SW 1271 (cell line): ENCODE measurements at places on chromosomes 3 and 15.
A peak's percentile ranks its signal among the peaks of the same experiment; 100 is the strongest.

DNA sequence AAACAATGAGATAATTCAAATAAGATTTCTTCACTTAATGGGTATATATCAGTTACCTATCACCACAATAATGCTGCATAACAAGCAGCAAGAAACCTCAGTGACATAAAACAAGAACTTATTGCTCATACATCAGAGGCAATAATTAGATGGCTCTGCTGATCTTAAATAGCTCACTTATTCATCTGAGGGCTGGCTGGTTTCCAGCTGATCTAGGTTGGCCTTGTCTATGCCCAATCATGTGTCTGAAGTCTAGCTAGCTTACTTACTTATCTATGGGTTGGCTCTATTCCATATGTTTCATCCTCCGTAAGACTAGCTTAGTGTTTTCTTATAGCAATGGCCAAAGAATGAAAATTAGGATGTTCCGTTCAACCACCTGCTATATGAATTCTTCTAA lies 109.4 kb upstream of the AGTR1 start:
- DNase-seq, result no peak

DNA sequence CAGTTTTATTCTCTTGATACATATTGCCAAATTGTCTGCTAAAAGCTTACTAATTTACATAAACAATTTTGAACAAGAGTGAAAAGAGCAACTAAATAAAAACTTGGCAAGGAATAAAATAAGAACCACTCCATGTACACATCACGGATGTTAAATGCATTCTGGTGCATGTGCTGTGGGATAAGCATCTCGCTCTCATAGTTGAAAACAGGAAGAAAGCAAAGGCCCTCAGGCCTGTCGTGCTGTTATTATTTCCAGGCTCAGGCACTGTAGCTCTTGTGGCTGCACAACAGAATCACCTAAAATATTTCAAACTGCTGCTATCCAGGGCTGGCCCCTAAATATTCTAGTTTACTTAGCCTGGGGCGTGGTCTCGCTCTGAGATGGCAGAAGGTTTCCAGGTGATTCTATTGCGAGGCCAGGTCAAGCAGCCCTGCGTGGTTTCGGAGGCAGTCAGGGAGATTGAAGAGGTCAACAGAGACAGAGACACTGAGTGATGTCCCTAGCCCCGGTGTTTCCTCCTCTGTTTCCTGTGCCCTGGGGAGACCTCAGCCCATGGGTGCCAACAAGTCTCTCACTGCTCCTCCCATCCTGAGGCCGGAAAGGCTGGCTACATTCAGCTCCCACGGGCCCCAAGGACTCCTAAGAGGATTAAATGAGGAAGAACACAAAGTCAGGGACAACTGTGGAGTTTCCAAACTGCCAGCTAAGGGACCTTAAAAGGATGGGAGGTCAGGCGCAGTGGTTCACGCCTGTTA lies 18.2 kb upstream of the PDIA5 start:
- DNase-seq, result no peak

DNA sequence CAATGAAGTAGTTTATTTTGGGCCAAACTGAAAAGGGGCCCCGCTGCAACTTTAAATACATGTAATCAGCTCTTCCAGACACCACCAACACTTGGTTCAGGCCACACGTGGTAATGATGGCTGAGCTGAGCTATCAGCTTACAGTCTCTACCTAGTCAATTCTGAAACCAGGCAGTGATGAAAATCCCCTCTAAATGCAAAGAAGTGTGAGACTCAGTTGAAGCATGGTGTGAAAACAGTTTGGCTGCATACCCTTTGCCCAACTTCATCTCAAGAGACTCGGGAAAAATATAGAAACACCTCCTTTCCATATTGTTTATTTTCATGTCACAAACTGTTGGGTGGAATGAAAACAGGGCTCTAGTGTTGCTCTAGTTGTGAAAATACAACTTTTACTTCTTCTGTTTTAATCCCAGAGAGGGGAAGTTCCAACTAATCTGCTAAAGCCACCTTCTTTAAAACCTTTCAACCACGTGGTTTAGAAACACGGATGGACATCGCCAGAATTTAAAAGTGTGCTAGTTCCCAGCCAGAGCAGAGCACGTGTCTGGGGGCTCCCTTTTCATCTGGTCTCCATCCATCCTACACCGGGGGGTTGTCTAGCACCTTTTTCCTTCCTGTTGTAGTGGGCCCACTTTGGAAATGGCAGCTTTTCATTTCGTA lies 229.1 kb downstream of the EPHB1 start:
- DNase-seq, result no peak

- no peak for DNase-seq
Measured at GRCh38 chr3:197308591-197308990, 10.2 kb upstream of the DLG1 start.

GRCh38 chr3:115708540-115708939 lies 85.2 kb downstream of the GAP43 start:
- DNase-seq, result no peak

- DNase-seq, result peak; percentile 96
Measured at GRCh38 chr15:59372352-59373211, at the start of gene MYO1E. Gene MYO1E, minus strand, starts transcription at chr15:59372871. Its CDS starts 371 bp downstream, at chr15:59372500.

- DNase-seq, result no peak
Measured at GRCh38 chr3:39184081-39184967, 8.1 kb downstream of the XIRP1 start.

- DNase-seq, result no peak
Measured at GRCh38 chr15:76070921-76071635, 11.3 kb downstream of the TMEM266 start.

- peak; percentile 75 for DNase-seq
Measured at GRCh38 chr3:127547761-127548605, 42.5 kb downstream of the TPRA1 start.

DNA sequence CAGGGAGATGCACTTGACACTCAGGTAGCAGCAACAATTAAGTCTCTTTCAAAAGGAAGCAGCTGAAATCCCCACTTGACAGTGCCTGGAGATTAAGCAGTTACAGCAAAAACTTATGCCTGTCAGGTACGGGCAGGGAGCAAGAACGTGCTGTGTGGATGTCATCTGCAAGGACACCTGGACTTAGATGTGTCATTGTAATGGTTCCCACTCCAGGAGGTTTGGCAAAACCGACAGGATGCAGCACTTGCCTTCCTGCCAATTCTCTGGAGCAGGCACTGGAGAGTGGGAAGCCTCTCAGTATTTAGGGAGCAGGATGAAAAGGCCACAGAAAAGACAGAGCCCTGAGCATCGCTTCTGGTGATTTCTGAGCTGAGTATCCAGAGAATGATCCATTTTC lies 292.4 kb downstream of the PDCD6IP start:
- DNase-seq, result no peak

DNA sequence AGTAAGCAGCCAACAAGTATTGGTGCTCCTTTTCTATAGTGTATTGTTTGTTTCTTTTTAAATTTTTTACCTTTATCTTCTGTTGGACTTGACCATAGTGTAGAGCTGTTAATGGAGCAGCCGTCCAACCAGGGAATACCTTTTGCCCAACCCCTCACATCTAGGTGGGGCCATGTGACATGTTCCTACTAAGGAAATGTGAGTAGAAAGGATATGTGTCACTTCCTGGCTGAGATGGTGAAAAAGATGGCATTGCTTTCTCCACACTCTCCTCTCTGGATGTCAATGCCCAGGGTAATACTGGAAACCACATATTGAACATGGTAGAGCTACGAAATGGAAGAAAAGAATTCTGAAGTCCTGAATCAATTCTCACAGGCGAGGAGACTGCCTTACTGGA lies 218.8 kb downstream of the TBL1XR1 start:
- no peak for DNase-seq

DNA sequence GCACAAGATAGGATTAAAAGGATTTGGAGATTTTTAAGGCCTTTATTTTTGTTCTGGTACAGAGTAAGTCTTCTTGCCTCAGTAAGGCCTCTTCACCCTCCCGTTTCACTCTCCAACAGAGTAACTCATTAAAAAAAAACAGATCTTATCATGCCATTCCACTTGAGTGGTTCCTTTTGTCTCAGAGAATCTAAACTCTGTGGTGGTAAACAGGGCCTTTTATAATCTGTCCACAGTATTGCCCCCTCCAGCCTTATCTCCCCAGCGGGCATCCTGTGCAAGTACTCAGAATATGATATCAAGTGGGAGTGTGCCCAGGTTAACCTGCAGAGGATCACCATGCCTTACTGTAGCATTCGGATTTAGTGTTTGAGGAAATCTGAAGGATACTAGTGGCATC lies 20.3 kb upstream of the ATOSA start:
- no peak for DNase-seq

- DNase-seq, result peak; percentile 49
Measured at GRCh38 chr3:105364128-105364527, 2.6 kb upstream of the ALCAM start.

- DNase-seq, result no peak
Measured at GRCh38 chr3:184981071-184981470, 169.1 kb downstream of the VPS8 start.

DNA sequence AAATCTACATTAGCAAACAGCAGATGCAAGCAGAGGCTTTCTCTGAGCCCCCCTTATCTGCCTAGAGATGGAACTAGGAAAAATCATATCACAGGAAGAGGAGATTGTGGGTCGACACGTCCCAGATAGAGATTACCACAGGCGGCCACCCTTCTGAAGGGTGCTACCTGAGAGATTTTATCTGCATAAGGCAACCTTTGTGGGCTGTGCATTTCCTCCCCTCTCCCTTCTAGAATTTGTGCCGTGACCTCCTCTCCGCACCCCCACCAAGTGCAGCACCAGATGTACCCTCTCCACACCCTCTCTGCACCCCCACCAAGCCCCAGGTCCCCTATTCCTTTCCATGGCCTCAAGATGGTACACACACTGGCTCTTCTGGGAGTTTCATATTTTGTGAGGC lies 27.4 kb downstream of the METTL6 start:
- DNase-seq, result no peak

DNA sequence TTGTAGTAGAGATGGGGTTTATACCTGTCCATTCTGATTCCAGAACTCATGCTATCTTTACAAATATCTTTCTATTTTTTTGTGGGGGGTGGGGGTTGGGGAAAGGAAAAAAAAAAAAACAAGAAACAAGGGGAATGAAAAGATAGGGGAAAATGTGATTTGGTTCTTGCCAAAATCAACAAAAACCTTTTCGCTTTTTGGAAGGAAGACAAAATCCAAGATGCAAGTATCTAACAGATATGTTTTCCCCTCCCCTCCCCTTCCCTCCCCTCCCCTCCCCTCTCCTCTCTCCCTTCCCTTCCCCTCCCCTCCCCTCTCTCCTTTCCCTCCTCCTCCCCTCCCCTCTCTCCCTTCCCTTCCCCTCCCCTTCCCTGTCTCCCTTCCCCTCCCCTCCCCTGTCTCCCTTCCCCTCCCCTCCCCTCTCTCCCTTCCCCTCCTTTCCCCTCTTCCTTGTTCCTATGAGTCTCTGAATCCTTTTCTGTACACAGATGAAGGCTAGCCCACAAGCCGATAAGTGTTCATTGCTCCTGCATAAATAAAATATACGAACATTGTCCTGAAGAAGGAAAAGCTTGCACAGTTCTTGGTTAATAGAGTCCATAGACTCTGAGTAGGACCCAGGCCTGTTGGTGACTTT lies 551.9 kb downstream of the EDEM1 start:
- DNase-seq, result no peak

- no peak for DNase-seq
Measured at GRCh38 chr3:9021271-9022009, 58.2 kb upstream of the RAD18 start.

DNA sequence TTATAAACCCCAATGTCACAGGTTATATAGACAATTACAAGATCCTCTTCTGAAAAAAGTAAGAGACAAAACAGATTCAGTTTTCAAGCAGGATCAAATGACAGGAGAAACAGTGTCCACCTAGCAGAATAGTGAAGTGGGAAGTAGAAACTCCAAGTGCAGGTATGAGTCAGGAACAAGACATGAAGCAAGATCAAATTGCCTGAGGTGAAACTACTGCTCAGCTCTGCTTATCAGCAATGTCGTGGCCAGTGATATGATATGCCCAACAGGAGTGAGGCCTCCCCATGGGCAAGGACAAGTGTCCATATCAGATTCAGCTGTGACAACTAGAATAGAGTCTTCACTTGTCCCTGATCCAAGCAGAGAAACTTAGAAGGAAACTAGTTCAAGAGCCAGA lies 100.0 kb downstream of the ZMAT3 start:
- DNase-seq, result peak; percentile 36

GRCh38 chr3:5006755-5007202 lies 27.5 kb downstream of the BHLHE40 start:
- DNase-seq, result no peak

DNA sequence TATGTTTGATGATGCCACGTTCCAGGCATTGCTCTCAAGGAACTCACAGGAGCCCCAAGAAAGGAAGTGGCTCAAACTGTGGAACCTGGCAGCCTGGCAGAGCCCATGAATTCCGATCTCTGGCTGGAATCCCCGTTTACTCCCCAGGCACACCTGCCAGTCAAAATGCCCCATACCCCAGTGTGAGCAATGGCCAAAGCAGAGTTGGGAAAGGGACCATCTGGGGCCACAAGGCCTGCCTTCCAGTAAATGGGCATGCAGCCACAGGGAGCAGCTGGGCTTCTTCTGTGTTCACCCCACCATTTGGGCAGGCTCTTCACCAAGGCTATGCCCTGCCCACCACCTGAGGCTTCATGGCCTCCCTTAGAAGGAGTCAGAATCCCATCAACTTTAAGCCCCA lies 257.0 kb upstream of the GOLGA6L4 start:
- no peak for DNase-seq

GRCh38 chr3:74614107-74614967 lies at the start of gene CNTN3:
Gene CNTN3, minus strand, starts transcription at chr3:74614659. Its CDS starts 93,547 bp downstream, at chr3:74521112.
- no peak for DNase-seq

- DNase-seq, result no peak
Measured at GRCh38 chr15:27589260-27589659, 509.9 kb downstream of the OCA2 start.

- no peak for DNase-seq
Measured at GRCh38 chr3:178420033-178420432, 116.2 kb upstream of the KCNMB2 start.

GRCh38 chr3:5314897-5315296 lies 127.4 kb downstream of the EDEM1 start:
- DNase-seq, result no peak

DNA sequence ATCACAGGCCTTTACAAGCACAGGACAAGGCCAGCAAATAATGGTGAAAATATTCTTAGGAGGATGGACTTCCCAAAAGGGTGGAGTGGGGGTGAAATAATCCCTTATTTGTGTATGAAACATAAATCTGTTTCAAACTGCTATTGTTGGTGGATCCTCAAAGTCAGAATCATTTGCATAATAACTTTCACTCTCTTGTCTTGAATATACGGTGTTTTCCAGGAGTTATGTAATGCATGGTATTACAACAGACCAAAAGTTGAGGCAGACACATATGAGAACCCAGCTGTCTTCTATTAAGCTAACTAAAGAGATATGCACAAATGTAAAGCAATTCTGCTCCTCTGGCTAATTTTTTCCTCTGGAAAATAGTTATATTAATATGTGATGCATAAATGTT lies 57.7 kb downstream of the PRTG start:
- DNase-seq, result no peak

GRCh38 chr3:129953621-129954020 lies 20.9 kb upstream of the TRH start:
- no peak for DNase-seq
